ENCODE measurements at places on chromosomes 3 and 15. TPM values are rescaled to one million over a fixed set of nuclear protein-coding genes. Genes with fewer than 3 reads are reported as not detected.

Gene RAD51
- total RNA-seq: 12.3 TPM

Gene IMP3
- 81.5 TPM for total RNA-seq

Gene SNURF
- total RNA-seq: 6.9 TPM

Gene CTXND1
- total RNA-seq: 0.05 TPM

DNA sequence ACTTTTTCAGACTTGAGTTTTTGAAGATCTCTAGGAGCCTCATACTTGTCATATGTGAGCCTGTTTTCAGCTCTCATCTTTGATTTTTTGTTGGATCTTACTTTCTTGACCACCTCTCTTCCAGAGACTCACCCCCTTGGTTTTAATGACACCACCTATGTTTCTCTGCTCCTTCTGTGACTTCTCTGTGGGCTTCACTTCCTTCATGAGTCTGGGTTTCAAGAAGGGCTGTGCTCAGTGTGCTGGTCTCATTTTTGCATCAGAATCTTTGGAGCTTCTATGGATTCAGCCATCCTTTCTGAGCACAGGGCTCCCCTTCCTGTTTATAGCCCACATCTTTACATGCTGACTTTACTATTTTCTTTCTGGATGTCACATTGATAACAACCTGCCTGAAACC lies 17.7 kb downstream of the PPM1L start:
- no peaks in the 10 kb centered on the region for H3K27me3 ChIP-seq
- H3K4me3 ChIP-seq: no peak overlapping the region
- H3K27ac ChIP-seq: no peak overlapping the region
- H3K4me1 ChIP-seq: no peaks in the 10 kb centered on the region
- no peak for DNase-seq
- H3K36me3 ChIP-seq: no peaks in the 10 kb centered on the region

DNA sequence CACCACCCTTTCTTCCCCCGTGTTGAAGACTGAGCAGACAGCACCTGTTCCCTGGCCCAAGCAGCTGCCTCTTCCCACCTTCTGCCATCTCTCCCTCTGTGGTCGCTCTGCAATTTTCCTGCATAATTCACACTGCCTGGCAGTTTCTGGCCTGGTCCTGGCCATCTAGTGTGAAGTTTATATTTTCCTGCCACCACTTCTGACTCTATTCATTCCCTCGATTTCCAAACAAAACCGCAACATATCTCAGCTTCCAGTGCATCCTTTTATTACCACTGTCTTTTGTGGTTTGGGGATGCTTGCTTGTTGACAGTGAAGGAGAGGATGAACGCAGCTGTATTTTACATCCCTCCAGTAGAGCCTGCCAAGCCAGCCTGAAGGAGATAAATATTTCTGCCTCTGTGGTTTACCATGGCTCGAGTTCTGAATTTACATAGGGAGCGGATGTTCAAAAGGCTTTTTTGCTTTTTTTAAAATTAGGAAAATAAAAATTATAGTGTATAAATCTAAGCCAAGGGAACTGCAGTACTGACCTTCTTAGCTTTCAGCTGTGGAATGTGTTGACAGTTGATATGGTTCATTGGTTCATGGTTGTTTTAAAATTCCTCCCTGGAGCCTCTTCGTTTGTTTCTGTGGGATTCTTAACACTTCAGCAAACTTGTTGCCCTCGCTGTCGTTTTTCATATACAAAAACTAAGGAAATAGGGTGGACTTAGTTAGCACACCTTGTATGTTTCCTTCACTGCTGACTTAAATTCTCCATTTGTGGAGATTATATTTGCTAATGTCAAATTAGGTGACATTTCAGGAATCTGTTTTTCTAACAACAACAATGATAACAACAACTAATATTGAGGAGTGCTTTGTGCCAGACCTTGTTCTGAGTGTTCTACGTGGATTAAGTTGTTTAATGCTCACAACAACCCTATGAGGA lies 250.5 kb downstream of the ADAMTSL3 start:
- no peaks in the 10 kb centered on the region for H3K36me3 ChIP-seq
- no peaks in the 10 kb centered on the region for H3K4me1 ChIP-seq
- no peak overlapping the region for H3K27ac ChIP-seq
- no peak overlapping the region for H3K4me3 ChIP-seq
- no peaks in the 10 kb centered on the region for H3K27me3 ChIP-seq
- DNase-seq: no peak

DNA sequence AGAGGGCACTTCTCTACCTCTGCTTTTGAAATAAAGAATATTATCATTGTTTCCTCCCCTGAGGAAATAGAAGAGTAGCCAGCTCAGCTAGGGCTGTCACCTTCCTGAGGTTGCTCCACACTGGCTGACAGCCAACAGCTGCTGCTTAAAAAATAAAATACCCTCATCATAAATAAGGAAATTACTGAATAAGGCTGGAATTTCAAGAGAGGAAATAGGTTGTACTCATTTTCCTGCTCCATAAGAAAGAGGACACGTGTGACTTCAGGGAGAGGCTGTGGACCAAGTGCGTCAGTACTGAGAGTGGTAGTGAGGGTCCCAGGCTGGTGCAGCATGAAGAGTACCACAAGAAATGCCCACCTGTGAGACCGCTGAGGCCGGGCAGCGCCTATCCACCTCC lies 8.1 kb upstream of the C2CD4B start:
- H3K4me1 ChIP-seq: no peaks in the 10 kb centered on the region
- H3K4me3 ChIP-seq: no peak overlapping the region
- no peak overlapping the region for H3K27ac ChIP-seq
- no peaks in the 10 kb centered on the region for H3K36me3 ChIP-seq
- H3K27me3 ChIP-seq: no peaks in the 10 kb centered on the region

GRCh38 chr3:86814918-86815655 lies 175.9 kb downstream of the VGLL3 start:
- H3K4me3 ChIP-seq: no peak overlapping the region
- H3K27me3 ChIP-seq: no peaks in the 10 kb centered on the region
- DNase-seq: no peak
- no peaks in the 10 kb centered on the region for H3K36me3 ChIP-seq
- H3K27ac ChIP-seq: no peak overlapping the region
- no peaks in the 10 kb centered on the region for H3K4me1 ChIP-seq

DNA sequence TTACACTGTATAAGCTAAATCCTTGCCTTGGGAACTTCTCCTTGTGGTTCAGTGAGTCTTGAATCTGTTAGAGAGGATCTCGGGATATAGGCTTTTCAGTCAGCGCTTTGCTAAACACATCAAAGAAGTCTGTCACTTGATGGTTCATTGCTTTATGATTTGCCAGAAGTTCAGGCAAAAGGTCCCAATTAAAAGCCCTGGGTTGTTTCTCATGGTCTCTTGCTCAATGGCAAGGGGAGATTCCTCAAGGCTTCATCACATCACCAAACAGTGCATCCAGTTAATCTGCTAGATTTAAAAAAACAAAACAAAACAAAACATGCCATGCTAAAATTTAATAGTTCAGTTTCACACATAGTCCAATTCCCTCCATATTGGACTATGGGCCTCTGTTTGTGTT lies 114.8 kb downstream of the FILIP1L start:
- DNase-seq: no peak
- no peaks in the 10 kb centered on the region for H3K27me3 ChIP-seq
- no peak overlapping the region for H3K4me3 ChIP-seq
- H3K27ac ChIP-seq: no peak overlapping the region
- H3K4me1 ChIP-seq: no peaks in the 10 kb centered on the region

DNA sequence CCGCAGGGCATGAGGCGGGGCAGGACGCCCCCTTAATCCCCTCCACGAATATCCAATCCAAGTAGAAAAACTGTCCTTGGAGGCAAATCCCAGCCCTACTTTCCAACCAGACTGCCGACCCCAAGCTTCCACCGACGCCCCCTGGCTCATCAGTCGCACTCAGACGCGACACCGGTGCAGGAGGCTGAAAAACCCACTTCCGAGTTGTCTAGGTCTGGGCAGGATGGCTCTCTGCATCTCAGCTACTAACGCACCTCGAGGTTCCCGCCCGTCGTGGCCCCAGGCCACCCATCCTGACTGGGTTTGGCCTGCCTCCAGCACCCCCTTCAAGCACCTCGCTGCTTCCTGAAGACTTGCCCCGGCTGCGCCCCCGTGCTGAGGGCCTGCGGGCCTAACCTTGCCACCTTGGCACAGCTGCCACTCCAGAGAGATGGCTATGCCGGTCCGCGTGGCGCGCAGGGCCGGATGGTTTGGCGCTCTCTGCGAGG lies 15.5 kb downstream of the RGMA start:
- H3K4me1 ChIP-seq: peaks cover 15% of the 10 kb centered on the region
- H3K4me3 ChIP-seq: peak overlapping the region; percentile 35
- no peaks in the 10 kb centered on the region for H3K36me3 ChIP-seq
- no peak overlapping the region for H3K27ac ChIP-seq

GRCh38 chr3:177547711-177548350 lies 350.5 kb upstream of the TBL1XR1 start:
- DNase-seq: no peak
- H3K4me3 ChIP-seq: no peak overlapping the region
- peak overlapping the region; percentile 46 for H3K27ac ChIP-seq
- H3K4me1 ChIP-seq: peaks cover 14% of the 10 kb centered on the region
- H3K27me3 ChIP-seq: no peaks in the 10 kb centered on the region

DNA sequence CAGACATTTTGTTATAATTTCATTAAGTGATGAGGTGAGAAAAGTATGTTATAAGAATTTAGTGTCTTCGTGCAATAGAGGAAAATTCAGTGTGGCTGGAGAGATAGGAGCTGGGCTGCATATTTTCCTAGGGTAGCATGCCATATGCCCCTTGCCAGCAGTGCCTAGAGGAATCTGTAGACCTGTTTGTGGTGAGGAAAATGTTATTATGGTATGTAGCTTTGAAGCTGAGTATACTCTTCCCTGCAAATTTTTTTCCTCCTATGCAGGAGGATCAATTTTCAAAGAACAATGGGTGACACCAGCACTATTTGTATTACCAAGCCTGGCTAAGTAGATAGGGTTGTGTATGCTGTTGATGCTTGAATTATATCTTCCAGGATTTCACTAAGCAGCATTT lies 200.6 kb downstream of the EDEM1 start:
- no peak overlapping the region for H3K27ac ChIP-seq
- no peak for DNase-seq
- no peaks in the 10 kb centered on the region for H3K4me1 ChIP-seq
- H3K36me3 ChIP-seq: no peaks in the 10 kb centered on the region

DNA sequence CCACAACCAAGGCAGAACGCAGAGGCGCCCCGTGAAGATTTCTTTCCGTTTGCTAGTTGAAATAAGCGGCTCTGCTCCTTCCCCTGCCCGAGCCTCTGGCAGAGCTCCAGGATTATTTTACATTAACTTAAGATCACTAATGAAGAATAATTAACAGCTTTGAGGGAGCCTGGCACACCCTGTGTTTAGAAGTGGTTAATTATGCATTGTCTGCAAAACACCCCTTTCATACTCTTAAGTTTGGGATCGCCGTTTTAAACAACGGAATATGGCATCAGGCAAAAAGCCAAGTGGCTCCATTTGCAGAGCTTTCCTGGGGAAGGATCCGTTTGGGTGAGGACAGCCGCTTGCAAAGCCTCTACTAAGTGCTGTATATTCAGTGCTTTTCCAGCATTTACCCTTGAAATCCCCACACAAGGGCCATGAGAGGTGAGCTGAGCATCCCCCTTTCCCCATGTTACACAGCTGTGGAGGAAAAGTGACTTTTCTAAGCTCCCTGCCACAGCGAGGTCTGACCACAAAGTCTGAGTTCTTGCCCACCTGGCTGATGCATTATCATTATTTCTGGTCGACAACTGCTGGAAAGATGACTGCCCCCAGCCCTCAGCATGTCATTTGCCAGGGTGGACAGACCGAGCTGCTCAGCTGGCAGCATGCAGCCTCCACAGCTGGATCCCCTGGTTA lies 33.9 kb downstream of the IQSEC1 start:
- DNase-seq: no peak
- H3K4me1 ChIP-seq: peaks cover 64% of the 10 kb centered on the region
- H3K27me3 ChIP-seq: no peaks in the 10 kb centered on the region
